ENCODE measurements at places on chromosomes 2 and 18.
A peak's percentile ranks its signal among the peaks of the same experiment; 100 is the strongest.

DNA sequence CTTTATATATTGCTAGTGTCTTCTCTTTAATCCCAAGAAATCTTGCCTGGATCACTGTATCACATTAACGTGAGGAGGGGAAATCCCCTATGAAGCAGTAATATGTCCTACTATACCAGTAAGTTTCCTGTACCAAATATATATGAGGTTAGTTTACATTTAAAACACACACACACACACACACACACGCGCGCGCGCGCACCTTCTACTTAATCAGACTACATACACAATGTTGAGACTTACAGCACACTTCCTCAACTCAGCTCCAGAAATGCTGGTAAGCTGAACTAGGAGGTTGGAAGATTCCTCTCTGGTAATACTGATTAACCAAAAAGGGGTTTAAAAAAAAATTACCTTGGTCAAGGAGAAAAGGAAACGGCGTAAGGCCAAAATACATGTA is 49.3 kb downstream of the USP34 start:
- DNase-seq = no peak

GRCh38 chr2:151262629-151263028 is 966 bp upstream of the RBM43 start:
- no peak for DNase-seq

DNA sequence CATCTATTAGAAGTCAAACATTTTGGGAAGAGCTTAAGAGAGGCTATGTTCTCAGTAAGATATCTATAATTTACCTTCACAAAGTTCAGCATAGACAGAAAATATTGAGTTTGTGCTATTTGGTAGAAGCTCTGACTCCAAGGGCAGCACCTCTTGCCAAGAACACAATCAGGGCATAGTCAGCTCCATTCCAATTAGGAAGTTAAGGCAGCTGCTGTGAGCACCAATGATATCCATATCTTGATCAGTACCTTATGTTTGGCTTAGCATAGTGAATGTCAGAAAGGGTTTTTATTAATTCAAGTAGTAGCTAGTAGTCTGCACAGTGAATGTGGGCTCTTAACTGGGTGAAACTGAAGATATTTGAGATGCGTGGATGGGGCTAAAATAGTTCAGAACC is 86.4 kb upstream of the SPRED2 start:
- DNase-seq = no peak

DNA sequence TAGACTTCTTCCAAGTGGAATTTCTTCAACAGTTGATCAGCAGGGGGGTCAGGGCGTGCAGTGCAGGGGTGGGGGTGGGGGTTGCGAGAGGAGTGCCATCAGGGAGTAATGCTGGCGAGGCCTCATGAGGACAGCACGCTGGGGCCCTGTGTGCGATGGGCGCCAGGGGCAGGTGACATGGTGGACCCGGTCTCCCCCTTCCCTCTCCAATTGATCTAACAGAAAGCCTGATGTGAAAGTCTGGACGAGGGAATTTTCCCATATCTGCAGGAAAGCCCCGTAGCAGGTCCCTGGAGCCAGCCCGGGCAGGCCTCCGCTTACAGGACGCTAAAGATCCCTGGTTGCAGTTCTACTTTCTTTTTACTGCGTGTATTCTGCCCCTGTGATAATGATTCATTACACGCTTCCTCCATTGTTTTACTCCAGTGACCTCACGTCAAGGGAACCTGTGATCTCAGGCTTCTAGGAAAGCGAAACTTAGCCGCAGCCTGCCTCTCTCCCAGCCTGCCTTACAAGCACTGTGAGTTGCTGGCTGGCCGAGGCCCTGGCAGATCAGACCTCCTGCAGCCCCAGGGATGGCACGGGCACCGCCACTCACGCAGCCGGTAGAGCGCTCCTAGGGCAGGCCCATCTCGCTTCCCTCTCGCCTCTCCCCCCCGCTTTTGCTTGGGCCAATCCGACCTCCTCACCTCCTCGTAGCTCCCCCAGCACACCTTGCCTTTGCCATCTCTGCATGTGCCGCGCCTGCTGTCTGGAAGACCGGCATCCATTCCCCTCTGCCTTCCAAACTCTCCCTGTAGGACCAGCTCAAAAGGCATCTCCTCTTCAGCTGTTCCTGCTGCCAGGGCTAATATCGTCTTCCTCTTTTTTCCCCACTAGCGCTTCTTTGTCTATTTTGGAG is 19.2 kb downstream of the NEURL3 start:
- no peak for DNase-seq

DNA sequence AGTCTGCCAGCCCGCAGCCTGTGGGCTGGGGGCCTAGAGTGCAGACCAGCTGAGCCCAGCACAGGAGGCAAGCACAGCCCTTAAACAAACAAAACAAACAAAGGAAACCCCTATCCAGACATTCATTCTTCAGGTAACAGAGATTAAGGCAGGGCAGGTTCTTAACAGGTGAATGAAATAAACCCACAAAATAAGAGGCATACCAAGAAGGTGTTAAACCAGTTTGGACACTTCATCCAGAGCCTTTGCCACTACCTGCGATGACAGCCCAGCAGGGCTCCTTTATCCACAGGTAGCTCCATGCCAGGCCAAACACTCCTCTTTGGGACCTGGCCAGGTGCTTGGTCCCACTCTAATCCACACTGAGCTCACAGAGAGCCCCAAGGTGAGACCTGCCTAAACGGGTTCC is 209.7 kb upstream of the SIX2 start:
- no peak for DNase-seq

DNA sequence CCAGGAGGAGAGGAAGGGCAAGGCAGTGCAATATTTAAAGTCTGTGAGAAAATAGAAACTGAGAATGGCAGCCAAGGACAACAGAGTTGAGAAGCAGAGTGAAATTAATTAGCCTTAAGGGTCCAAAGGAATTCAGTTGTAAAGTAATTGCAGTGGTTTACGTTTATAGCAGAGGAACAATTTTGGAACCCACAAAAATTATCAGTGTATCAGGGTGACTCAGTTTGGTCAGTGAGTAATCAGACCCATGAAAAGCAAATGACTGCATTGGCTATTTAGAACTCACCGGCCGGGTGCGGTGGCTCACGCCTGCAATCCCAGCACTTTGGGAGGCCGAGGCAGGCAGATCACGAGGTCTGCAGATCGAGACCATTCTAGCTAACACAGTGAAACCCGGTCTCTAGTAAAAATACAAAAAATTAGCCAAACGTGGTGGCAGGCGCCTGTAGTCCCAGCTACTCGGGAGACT is 245.8 kb upstream of the SLC39A10 start:
- DNase-seq = no peak

DNA sequence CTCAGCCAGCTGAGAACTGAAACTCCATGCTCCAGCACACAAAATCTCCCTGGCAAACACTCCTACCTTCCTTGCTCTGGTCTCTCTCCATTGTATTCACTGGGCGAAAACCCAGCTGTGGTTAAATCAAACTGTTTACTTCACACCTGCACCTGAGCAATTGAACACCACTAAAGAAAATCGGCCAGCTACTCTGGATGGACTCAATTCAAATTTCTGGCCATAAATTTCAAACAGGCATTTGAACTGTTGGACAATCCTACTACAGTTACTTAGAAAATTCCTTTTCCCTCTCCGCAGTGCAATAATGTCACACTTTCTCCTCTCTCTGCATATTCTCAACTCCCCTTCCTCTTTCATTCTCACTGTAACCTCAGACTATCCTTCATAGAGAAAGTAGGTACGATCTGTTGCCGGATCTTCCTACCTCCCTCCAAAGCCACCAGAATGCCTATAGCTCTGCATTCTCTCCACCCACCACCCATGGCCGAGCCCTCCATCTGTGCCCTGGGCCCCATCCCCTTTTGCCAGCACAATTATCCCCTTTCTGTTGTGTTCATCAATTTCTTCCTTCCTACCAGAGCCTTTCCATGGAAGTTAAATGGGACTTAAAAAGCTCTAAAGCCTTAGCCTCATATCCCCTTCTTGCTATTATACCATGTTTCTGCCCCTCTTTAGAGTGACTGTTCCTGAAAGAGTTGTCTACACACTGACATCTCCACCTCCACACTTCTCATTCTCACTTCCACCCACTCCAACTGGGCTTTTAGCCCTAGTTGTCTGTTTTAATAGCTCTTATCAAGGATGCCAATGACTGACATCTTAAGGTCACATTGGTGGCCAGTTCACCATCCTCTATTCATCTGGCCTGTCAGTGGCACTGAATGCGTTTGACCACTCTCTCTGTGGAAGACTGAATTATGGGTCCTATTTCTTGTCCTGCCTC is 127.5 kb upstream of the SLC1A4 start:
- no peak for DNase-seq

GRCh38 chr2:193348055-193348454 is 1153.3 kb upstream of the TMEFF2 start:
- DNase-seq = no peak

GRCh38 chr2:149561309-149561926 is 26.2 kb downstream of the MMADHC start:
- peak; percentile 67 for DNase-seq

GRCh38 chr2:59047373-59047995 is 806.4 kb upstream of the FANCL start:
- DNase-seq = no peak
